ENCODE measurements at places on chromosomes 1 and 21.

DNA sequence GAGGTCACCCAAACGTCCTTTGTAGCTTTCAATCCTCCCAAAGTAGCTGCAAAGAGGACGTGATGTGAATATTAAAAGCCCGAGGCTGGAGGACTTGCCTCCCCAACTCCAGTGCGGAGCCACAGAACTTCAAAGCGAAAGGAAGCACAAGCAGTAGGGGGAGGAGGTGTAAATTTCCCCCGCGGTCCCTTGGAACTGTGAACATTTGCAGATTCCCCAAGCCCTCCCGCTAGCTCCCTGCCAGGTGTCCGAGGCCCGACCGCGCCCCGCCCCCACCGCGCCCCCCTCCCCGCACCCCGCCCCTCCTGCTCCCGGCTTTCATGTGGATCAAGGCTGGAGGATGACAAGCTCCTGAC lies 41.5 kb upstream of the HAO2 start:
- ATAC-seq = no peak

GRCh38 chr1:95496773-95497172 lies 262.8 kb downstream of the RWDD3 start:
- no peak for ATAC-seq

- peak; percentile 92 for ATAC-seq
Measured at GRCh38 chr1:179298952-179299351, 5.4 kb downstream of the SOAT1 start.

GRCh38 chr1:43706598-43707189 lies 642 bp upstream of the ST3GAL3 start:
- ATAC-seq = no peak

- ATAC-seq = no peak
Measured at GRCh38 chr1:22350924-22351767, 100.5 kb upstream of the ZBTB40 start.

Data from stimulated activated memory B cell treated with anti-CD40 and anti-IgM and Interleukin-4, amounts not matched to agents 10 μg/mL and 1 μg/mL and 100 μg/mL, for 72 hours (primary cell).